ENCODE measurements at places on chromosomes 16 and 17. TPM values are rescaled to one million over a fixed set of nuclear protein-coding genes. Genes with fewer than 3 reads are reported as not detected.

DNA sequence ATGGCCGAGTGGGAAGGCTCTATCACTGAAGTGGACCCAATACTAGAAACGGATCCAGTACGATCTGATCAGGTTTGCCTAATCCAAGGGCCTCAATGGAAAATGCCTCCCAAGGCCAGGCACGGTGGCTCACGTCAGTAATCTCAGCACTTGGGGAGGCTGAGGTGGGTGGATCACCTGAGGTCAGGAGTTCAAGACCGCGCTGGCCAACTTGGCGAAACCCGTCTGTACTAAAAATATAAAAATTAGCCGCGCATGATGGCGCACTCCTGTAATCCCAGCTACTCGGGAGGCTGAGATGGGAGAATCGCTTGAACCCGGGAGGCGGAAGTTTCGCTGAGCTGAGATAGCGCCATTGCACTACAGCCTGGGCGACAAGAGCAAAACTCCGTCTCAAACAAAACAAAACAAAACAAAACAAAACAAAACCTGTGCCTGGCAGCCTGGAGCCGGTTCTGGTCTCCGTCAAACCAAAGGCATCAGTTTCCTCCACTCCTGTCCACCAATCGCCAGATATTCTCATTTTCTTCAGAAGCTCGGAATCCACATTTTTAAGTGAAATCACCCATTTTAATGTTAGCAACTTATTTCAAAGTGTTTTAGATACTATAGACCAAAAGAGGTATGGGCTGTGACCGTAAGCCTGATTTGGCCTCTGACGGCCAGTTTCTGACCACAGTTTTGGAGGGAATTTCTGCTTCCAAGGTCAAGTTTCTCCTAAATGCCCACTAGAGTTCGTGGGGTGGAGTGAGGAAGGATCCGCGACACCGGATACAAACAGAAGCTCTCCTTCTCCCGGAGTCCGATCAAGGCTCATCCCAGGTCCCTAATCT, 664 bp downstream of the NQO1 start:
- H3K4me3 ChIP-seq: peak overlapping the region; percentile 98
- H3K36me3 ChIP-seq: peaks cover 5% of the 10 kb centered on the region
- H3K4me1 ChIP-seq: peaks cover 42% of the 10 kb centered on the region
- DNase-seq: no peak
- H3K27ac ChIP-seq: peak overlapping the region; percentile 98
- no peaks in the 10 kb centered on the region for H3K27me3 ChIP-seq

- DNase-seq: no peak
- peaks cover 6% of the 10 kb centered on the region for H3K27me3 ChIP-seq
- no peaks in the 10 kb centered on the region for H3K36me3 ChIP-seq
- H3K4me1 ChIP-seq: no peaks in the 10 kb centered on the region
Measured at GRCh38 chr17:80045703-80046102, 9.3 kb downstream of the CCDC40 start.

DNA sequence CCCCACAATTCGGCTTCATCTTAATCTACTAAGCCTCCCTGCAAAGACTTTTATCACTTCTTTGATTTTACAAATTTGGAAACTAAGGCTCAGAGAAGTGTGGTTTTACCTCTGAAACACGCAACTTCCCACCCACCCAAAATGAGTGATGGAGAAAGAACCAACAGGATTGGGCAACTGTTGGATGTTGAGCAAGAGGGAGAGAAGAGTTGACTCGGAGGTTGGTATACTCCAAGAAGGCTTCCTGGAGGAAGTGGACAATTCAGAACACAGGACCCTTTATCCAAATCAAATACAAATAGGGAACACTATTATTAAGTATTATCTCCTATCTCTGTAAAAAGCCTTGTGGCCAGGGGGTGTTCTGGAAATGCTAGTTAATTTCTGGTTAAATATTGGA, 323.0 kb downstream of the C16orf95 start:
- peaks cover 8% of the 10 kb centered on the region for H3K4me1 ChIP-seq
- H3K27me3 ChIP-seq: peaks cover 2% of the 10 kb centered on the region
- H3K27ac ChIP-seq: no peak overlapping the region
- H3K36me3 ChIP-seq: no peaks in the 10 kb centered on the region
- no peak overlapping the region for H3K4me3 ChIP-seq
- DNase-seq: no peak

DNA sequence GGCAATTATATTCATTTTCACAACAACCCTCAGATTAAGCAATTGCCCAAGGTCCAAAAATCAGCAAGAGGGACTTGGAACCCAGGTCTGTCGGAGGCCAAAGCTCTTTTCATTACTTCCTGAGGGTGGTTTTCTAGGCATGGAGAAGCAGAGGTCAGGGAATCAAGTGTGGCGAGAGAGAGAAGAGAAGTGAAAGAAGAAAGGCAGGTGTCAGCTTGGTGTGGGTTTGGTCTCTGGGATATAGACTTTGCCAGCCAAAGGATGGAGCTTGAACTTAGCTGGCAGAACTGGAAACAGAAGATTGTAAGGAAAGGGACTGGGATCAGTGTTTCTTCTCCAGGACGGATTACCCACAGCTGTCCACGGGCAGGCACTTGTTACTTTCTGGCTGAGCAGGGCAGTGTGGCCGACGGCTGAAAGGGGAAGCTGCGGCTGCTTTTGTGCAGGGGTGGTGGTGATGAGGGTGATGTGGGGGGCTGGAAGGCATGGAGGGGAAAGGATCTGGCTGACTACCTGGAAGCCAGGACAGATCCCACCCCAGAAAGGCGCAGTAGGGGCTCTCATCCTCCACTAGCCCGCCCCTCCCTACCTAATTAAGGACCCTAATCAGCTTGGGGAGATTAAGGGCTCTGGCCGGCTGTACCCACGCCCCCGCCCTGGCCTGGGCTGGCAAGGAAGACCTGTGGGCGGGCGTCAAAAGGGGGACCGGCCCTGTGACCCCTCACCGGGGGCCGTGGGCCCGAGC, at the start of gene GUCY2D:
TSS of gene GUCY2D (plus strand) at position 640 of the 745 bp plus-strand sequence. CDS start 433 bp downstream, outside the sequence.
- no peaks in the 10 kb centered on the region for H3K36me3 ChIP-seq
- peaks cover 51% of the 10 kb centered on the region for H3K27me3 ChIP-seq
- H3K4me3 ChIP-seq: peak within 1 kb of the TSS; percentile 11

DNA sequence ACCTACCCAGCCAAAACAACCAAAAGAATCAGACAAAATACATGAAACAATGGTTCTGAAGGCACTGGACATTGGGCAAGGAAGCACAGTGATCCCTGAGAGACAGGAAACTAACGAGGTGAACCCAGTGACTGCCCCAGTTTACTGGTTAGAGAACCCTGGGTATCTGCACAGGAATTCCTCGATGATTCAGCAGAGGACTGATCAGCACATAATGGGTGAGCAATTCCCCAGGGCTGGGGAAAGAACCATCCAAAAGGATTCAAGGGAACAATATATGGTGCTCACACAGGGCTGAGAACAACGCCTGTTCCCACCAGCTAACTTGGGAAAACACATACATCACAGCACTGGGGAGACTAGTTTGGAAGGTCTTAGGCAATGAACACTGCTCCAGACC, 167.2 kb downstream of the PARN start:
- no peak overlapping the region for H3K27ac ChIP-seq
- H3K27me3 ChIP-seq: no peaks in the 10 kb centered on the region
- H3K4me3 ChIP-seq: no peak overlapping the region
- H3K4me1 ChIP-seq: no peaks in the 10 kb centered on the region
- peaks cover 22% of the 10 kb centered on the region for H3K36me3 ChIP-seq
- no peak for DNase-seq

GRCh38 chr17:82386255-82386831, 14.8 kb downstream of the UTS2R start:
- no peaks in the 10 kb centered on the region for H3K27me3 ChIP-seq
- peaks cover 4% of the 10 kb centered on the region for H3K4me1 ChIP-seq
- no peaks in the 10 kb centered on the region for H3K36me3 ChIP-seq
- no peak for DNase-seq
- no peak overlapping the region for H3K4me3 ChIP-seq
- H3K27ac ChIP-seq: no peak overlapping the region

The GPR179 gene
- total RNA-seq: not detected

DNA sequence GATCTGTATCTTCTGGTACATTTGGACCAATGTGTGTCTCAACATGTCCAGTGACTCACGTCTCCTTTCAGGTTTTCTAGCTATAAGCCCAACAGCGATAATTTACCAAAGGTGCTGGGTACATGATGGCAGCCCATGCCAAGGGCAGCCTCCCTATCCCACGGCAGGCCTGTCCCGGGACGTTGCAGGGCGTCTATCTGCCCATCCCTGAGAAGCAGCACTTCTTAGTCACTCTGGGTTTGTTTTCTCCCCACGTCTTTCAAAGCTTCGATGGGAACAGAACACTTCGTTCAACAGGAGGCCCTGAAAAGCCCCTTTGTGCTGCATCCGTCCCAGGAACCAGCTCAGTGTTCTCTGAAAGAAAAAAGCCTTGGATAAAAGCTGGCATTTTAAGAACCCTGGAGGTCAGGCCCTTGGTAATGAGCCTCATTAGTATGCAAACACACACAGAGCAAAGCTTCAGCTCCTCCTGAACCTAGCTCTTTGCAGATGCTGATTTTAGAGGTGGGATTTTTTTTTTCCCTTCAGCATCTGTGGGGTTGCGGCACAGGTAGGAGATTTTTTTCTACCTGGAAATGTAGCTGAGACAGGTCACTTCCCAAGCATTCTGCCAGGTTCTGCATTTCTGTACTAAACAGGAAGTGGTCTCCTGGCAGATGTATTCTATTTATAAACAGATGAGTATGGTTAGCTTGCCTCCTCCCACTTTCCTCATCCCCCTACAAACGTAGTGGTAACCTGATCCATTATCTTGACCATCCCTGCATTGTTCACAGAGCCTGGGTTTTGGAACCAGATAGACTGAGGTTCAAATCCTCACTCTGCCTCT, 17.5 kb upstream of the MT4 start:
- no peak overlapping the region for H3K27ac ChIP-seq
- no peak overlapping the region for H3K4me3 ChIP-seq
- peaks cover 9% of the 10 kb centered on the region for H3K27me3 ChIP-seq
- H3K4me1 ChIP-seq: peaks cover 21% of the 10 kb centered on the region
- no peaks in the 10 kb centered on the region for H3K36me3 ChIP-seq

DNA sequence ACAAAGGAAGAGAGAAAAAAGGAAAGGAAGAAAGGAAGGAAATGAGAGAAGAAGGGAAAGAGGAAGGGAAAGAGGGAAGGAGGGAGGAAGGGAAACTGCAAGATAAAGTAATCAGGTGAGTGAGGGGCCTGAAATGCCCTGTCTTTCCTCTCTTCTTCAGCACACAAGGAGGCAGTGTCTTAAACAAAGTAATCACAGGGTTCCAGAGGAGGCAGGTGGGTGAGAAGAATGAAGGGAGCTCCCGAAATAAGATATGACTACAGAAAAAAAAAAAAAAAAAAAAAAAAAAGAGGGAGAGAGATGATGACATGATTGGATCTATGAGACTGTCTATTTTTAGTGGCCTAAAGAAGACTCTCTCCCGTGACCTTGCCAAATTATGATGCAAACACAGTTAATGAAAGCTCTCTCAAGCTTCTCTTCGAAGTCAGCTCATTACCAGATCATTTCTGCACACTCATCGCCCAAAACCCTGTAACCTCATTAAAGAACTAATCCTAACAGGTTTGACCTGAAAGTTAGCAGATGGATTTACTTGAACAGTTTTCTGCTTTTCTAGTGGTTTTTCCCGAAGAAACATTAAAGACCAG, 53.6 kb downstream of the CDH11 start:
- no peak for DNase-seq
- H3K27ac ChIP-seq: no peak overlapping the region
- H3K4me1 ChIP-seq: no peaks in the 10 kb centered on the region

DNA sequence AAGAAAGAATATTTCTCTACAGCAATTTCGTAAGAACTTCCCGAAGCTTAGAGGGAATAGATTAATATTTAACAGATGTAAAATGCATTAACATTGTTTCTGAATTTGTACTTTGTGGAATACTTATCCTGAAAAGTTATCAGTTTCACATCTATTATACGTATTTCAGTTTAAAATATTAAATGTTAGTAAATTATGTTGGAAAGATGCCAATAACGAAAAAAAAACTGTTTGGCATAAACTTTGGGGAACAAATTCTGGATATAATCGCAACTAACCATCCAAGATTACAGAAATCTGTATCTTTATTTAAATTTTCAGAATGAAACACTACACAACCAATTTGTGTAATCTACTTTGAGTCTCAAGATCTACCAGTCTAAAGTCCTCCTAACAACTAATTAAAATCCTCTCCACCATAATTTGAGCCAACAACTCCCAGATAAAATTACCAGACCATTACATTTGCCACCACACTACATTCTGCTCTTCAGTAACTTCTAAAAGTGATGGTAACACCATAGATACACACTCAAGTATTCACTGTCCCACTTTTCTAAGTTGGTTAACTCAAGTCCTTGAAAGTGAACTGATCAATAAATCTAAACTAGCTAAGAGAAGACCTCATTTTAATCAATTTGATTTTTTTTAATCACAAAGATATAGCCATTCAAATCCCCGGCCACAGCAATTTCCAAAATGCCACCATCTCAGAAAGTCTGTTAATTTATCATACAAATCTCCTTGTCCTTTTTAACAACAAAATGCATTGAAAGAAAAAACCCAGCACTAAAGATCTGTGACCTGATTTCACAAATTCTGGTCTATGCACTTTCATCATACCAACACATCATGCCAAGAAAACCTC, 2.0 kb downstream of the SIAH1 start:
- H3K36me3 ChIP-seq: peaks cover 3% of the 10 kb centered on the region
- peak overlapping the region; percentile 1 for H3K27ac ChIP-seq
- no peak for DNase-seq
- H3K27me3 ChIP-seq: no peaks in the 10 kb centered on the region
- peak overlapping the region; percentile 97 for H3K4me3 ChIP-seq

GRCh38 chr17:75681289-75681688, 14.2 kb downstream of the SAP30BP start:
- peaks cover 26% of the 10 kb centered on the region for H3K4me1 ChIP-seq
- no peak overlapping the region for H3K27ac ChIP-seq
- DNase-seq: no peak
- no peaks in the 10 kb centered on the region for H3K27me3 ChIP-seq
- H3K36me3 ChIP-seq: peaks cover 8% of the 10 kb centered on the region

DNA sequence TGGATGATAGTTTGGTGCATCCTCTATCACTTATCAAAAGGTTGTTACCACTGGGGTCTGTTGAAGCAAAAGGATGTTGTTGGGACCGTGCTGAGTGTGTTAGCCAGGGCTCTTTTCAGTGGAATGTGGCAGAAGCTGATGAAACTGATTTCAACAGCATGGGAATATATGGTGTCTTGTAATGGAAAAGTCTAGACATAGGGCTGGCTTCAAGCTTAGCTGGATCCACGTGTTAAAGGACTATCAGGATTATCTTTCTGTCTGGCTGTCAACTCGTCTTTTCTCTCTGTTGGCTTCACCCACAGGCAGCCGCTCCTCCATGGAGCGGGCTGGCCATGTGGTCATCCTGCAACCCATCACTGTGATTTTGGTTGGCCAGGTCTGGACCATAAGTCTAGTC, 8.7 kb downstream of the SNX29 start:
- DNase-seq: no peak
- H3K36me3 ChIP-seq: no peaks in the 10 kb centered on the region
- H3K27ac ChIP-seq: no peak overlapping the region
- no peak overlapping the region for H3K4me3 ChIP-seq
- no peaks in the 10 kb centered on the region for H3K4me1 ChIP-seq

The TEKT3 gene
- not detected for total RNA-seq

The TBC1D3G gene
- total RNA-seq: not detected

The NPTX1 gene
- total RNA-seq: 24.2 TPM

Data from activated T-helper 1 cell treated with anti-CD3 and anti-CD28 coated beads, Interleukin-12 subunit alpha, Interleukin-12 subunit beta, Interleukin-2, Interleukin-4 antibody, amounts not matched to agents 30 ng/mL and 10 ng/mL and 1 ng/mL, durations not matched to agents 14 hours and 24 hours and 36 hours (primary cell).